ENCODE measurements at places on chromosomes 4 and X.

- DNase-seq = no peak
These were observed 2.0 kb downstream of the HS3ST1 start for GRCh38 chr4:11426731-11427120.

- no peak for DNase-seq
These were observed 386.7 kb downstream of the SPRY1 start for GRCh38 chr4:123783151-123783790.

GRCh38 chr4:81257021-81257420 lies 42.0 kb upstream of the PRKG2 start:
- DNase-seq = no peak

DNA sequence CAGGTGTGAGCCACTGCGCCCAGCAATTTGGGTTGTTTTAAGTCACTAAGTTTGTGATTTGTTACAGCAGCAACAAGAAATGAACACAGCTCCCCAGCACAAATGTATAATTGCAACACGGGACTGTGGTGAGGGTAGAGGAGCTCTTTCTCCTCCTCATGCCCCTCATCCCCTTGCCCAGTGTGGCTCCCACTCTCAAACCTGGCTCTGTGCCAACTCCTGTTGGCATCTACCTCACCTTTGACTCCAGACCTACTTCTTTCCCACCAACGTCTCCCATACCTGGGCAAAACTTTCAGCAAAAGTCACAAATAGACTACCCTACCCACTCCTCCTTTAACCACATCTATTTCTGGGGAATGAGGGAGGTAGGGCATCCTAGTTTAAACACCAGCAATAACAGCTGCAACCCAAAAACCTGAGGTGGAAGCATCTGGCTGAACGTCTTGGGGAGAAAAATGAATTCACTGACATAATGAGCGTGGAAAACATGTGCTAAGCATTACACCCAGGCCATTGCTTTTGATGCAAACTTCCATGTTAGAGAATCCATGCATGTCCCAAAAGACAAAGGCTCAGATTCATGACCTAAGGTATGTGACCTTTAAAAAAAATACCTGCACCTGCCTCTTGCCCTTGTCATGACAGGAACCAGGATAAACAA lies 19.2 kb downstream of the LNX1 start:
- no peak for DNase-seq

DNA sequence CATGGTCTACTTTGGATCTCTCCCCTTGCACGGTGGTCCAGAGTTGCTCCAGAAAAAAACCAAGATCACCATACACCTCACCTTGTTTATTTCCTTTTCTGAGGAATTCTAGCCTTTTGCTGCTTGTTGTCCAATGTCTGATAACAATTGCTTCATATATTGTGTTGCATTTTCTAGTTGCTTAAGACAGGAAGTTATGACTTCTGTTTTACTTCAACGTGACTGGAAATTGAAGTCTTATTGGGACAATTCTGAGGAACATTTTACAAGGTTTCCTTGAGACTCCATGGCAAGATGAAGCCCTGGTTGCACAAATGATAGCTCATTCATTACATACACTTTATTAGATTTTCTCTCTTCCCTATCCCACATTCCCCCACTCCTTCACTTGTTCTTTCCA lies 5.2 kb downstream of the CXCL1 start:
- no peak for DNase-seq

DNA sequence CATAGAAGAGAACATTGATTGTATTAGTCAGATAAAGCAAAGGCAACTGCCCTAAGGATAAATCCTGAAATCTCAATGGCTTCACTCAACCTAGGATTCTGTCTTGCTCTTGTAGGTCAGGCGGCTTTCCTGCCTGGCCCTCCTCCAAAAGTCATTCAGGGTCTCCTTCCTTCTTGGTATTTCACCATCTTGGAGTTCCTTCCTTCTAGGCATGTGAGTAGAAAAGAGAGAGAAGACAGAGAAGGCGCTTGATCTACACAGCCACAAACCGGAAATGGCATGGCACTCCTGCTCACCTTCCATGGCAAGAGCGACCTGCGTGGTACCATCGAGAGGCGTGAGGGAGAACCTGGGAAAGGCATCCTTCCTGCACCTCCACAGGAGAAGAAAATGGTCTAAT lies 45.3 kb upstream of the HELT start:
- DNase-seq = no peak

- DNase-seq = no peak
These were observed 28.2 kb upstream of the HUWE1 start for GRCh38 chrX:53714580-53715345.

DNA sequence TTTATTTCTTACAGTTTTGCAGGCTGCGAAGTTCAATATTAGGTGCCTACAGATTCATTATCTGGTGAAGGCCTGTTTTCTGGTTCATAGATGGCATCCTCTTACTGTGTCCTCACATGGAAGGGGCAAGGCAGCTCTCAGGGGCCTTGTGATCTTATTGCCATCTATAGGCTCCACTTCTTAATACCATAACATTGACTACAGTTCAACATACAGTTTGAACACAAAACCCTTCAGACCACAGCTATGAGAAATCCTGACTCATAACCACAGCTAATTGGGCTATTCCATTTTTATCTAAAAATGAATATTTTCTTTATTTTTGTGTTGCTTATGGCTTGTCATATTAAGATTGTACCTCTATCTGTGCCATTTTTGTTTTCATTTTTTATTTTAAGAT lies 72.3 kb downstream of the STAG2 start:
- DNase-seq = no peak

GRCh38 chrX:47751670-47752069 lies 85.0 kb upstream of the ZNF81 start:
- no peak for DNase-seq

- peak; percentile 20 for DNase-seq
These were observed 550 bp downstream of the CBR4 start for GRCh38 chr4:169009286-169010124.

DNA sequence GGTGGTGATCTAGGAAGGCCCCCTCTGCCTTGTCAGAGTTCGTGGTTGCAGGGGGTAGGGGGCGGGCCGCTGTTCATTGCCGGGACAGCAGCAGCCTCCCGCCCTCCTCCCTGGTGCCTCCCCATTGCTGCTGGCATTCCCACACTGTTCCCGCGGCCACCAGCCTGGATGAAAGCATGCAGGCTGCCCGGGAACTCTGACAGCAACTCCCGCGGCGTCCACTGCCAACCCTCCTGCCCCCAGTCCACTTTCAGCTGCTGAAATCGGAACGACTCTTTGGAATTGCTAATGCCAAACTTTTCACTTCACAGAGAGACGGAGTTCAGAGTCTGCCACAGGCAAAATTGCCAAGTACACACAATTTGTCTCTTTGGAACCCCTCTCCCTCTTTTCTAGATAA lies 121.9 kb downstream of the BEND2 start:
- no peak for DNase-seq

- no peak for DNase-seq
These were observed 472.2 kb downstream of the PCDH7 start for GRCh38 chr4:31192341-31192740.

GRCh38 chr4:24688453-24688852 lies 104.1 kb upstream of the DHX15 start:
- no peak for DNase-seq

DNA sequence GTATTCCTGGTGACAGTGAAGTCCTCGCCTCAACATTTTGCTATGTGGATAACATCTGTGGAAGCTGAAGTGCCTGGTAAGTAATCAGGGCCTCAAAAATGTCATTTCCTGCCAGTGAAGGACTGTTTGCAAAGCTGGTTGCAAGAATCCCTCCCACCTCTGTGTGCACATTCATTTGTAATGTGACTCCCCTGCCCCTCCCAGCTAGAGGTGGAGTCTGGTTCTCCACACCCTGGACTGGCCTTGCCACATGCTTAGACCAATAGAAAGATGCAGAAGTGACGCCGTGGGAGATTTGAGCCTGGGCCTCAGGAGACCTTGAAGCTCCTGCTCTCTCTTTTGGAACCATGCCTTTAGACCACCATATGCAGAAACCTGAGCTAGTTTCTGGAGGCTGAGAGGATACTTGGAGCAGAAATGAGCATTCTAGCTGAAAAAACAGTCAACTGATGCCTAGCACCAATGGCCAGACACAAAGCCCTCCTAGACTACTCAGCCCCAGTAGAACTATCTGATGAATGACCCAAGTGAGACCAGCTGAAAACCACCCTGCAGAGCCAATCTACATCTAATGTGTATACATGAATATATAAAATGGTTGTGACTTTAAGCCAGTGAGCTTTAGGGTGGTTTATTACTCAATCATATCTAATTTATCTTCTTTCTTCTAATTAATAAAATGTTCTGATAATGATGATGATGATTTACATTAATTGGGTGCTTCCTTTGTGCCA lies 47.8 kb upstream of the CRMP1 start:
- DNase-seq = no peak

DNA sequence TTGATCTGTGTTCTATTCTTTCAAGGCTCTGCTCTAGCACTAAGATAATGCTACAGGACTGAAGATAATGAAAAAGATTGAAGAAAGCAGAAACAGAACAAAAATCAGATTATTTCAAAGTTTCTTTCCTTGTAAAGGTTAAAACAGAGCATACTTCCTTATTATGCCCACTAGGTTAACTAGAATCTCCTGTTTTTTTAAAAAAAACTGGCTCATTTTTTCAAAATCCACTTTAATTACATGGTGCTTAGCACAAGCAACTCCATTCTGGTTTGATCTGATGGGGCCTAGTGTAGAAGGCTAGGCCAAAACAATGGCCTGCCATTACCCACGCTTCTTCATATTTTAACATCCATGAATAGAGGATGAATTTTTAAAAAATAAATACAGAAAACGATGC lies 1.2 kb upstream of the UBA6 start:
- DNase-seq = no peak

- no peak for DNase-seq
These were observed 32.9 kb downstream of the SLC2A9 start for GRCh38 chr4:9988363-9988749.

DNA sequence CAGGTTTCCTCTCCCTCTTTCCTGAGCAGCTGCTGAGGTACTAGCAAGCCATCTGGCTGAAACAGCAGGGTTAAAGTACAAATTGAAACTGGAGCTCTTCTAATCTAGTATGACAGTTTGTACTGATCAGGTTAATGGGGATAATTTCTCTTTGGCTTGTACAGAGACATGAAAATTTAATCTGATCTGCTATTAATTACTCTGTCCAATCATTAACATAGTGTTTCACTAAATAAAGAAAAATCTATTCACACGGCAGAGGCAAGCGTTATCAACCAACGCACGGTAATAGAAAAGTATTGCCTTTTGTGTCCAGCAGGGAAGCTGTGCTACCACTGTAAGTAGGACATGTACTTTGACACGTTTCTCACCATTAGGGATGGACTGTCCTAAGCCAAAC lies 71.1 kb downstream of the IGSF1 start:
- DNase-seq = no peak

GRCh38 chr4:40046311-40046980 lies 10.2 kb upstream of the N4BP2 start:
- peak; percentile 30 for DNase-seq

DNA sequence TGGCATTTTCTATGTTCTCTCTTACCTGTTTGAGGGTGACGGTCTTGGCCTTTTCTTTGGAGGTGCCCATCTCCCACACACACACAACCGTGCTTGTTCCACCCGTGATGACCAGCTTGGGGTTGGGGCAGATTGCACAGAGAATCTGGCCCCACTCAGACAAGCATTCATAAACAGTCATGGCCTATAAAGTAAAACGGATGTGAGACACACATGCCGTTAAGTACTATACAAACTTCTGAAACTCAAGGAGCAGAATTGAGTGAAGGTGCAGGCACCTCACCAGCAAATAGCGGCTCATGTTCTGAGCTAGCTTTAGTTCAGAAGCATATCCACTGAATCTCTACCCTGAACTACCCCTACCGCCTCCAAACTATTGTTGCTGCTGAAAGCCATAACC lies 107.6 kb downstream of the CDS1 start:
- no peak for DNase-seq

GRCh38 chrX:123513585-123514278 lies 219.1 kb downstream of the THOC2 start:
- DNase-seq = no peak

- DNase-seq = no peak
These were observed 6.6 kb upstream of the KCND1 start for GRCh38 chrX:48978226-48978625.

GRCh38 chrX:13220916-13221315 lies 98.9 kb downstream of the ATXN3L start:
- no peak for DNase-seq

DNA sequence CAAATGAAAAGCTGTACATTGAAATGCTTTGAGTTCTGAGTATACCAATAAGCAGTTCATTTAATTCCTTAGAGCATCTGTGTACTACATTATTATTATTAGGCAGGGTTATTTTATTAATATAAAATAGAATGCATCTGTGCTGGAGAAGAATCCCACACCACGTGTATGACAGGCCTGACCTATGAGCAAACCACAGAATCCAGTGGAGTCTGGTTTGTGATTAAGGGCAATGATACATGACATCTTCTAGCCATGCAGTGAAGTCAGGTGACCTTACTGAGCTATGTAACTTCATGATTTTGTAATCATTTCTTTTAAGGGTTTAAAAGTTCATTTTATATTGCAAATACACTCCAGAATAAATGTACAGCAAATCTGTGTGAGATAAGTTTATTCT lies 1165.0 kb upstream of the TENM3 start:
- DNase-seq = no peak

GRCh38 chrX:53268173-53268572 lies 13.2 kb downstream of the IQSEC2 start:
- DNase-seq = no peak

DNA sequence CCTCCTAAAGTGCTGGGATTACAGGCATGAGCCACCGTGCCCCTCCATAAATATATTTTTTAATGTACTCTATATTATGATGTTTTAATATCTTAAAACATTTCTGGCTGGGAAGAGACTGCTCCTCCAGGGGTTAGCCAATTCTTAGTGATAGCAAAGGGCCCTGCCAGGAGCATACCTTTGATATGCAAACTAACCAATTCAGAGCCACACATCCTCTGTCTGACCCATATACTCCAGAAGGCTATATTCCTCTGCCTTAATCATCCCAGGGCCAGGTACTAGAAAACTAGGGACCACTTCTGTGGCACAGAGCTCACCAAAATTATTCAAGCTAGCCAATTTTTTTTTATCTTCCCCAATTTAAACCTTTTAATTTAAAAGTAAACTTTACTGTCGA lies 43.6 kb upstream of the BEX4 start:
- no peak for DNase-seq

GRCh38 chr4:79872738-79873137 lies 200.3 kb downstream of the ANTXR2 start:
- no peak for DNase-seq

GRCh38 chr4:147157860-147158701 lies 212.4 kb upstream of the TTC29 start:
- DNase-seq = no peak

- no peak for DNase-seq
These were observed 212.5 kb upstream of the CXorf66 start for GRCh38 chrX:140177821-140178220.
